NCI-H1436 (cell line): ENCODE measurements at places on chromosomes 2 and 18.

DNA sequence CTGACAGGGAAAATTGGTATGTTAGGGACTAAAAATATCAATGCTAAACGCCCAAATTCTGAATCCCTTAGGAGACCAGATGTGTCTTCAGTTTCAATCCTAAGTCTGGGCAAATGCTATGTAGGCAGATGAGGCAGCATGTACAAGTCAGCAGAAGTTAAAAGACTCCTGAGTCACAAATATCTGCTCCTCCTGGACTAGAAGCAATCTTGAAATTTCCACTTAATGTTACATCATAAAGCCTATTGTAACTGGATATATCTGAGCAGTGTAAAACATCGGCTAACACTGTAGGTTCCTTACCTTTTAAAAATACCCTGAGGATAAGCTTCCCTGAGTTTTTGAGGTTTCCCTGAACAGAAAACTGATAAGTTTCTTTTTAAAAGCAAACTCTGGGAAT lies 1087.6 kb upstream of the PIK3C3 start:
- no peak for DNase-seq

- no peak for DNase-seq
These were observed 657.8 kb upstream of the LINC00305 start for GRCh38 chr18:64806691-64807090.

- DNase-seq, result no peak
These were observed 43.3 kb downstream of the EIF5B start for GRCh38 chr2:99380376-99381010.

DNA sequence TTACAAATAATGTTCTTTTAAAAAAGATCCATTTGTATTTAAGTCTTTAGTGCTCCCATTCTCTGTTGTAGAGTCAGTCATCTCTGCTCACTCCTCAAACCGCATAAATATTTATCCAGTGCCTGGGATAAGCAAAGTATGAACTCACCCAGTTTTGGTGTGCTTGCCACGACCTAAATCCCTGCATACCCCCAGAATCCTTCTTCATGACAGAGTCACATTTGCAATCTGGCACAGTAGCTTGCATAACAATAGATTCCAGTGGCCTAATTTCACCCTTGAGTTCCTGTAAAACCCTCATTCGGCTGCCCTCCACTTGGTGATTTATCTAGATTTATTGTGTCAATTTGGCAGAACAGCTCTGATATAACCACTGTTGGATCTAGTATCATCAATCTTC lies 92.9 kb downstream of the DTNA start:
- DNase-seq, result no peak

GRCh38 chr18:60794802-60795201 lies 422.2 kb upstream of the MC4R start:
- DNase-seq, result no peak
